ENCODE measurements at places on chromosomes 5 and 9. TPM values are rescaled to one million over a fixed set of nuclear protein-coding genes. Genes with fewer than 3 reads are reported as not detected.

KLF9 gene
- 104 TPM for total RNA-seq

SLC45A2 gene
- total RNA-seq, result not detected

DNA sequence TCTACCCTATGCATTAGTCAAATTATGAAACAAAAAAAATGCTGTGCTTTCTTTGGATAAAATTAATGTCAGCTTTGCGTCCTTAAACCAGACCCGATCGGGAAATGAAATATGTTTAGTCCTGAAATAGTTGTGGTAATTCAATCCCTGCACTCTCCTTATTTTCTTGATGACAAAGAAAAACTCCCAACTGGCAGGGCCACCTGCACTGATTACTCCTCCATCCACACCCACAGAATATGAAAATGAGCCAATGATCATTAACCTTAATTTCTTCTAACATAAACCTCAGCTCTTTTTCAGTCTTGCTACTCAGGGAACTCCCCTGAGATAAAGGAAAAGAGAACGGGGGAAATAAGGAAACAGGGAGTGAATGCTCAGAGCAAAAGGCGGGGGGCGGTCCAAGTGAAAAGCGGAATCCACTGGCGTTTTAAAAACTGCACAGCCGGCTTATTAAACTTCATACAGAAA, 245.3 kb downstream of the BNC2 start:
- no peak for DNase-seq

- DNase-seq, result no peak
Observed at GRCh38 chr5:93519740-93520139, 61.3 kb downstream of the NR2F1-AS1 start.

- DNase-seq, result no peak
Observed at GRCh38 chr5:151890299-151890698, 34.4 kb downstream of the GLRA1 start.

TRAF1 gene
- total RNA-seq, result 10.2 TPM

DNA sequence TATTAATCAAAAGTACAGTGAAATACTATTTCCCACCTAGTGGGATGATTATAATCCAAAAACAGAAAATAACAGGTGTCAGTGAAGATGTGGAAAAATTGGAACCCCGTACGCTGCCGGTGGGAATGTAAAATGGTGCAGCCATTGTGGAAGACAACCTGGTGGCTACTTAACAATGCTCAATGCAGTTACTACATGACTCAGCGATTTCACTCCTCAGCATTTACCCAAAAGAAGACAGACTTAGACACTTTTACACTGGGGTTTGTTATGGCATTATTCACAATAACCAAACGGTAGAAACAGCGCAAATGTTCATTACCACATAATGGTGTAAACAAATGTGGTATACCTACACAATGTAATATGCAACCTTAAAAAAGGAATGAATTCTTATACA, 23.9 kb downstream of the SECISBP2 start:
- DNase-seq, result no peak

DNA sequence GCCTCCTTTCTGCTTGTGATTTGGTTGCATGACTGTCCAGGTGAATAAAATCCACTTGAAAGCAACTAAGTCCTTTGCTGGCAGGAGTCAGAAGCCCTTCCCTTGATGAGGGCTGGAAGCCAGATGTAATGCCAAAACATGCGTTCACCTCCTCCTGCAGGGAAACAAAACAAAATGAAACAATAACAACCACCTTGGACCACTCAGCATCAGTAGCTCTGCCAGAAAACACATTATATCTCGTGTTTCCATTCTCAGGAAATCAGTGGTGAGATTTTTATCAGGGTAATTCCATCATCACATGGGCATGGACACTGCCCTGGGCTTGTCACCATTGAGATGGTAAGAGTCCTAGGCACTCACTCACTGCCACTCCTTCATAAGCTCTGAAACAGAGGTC, 350.3 kb upstream of the ACTBL2 start:
- no peak for DNase-seq

GRCh38 chr9:91066042-91066415, 264.4 kb downstream of the SYK start:
- no peak for DNase-seq

DNA sequence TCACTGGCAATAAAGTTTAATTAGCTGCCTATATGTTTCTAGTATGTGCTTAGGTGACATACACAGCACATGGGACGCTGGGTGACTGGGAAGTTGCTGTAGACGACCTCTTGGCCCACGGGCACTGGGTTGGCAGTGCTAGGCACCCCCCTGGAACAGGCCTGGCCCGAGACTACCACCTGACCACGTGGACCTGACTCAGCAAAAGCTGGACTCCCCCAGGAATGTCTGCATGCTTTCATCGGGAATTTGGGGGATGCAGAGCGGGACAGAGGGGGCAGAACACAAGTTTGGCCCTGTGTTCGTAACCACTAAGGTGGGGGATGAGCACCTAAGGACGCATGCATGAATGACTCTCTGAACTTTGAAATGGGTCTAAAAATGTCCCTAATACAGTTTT, 16.6 kb upstream of the INPP5E start:
- no peak for DNase-seq

GRCh38 chr9:121230256-121230655, 28.6 kb upstream of the RAB14 start:
- no peak for DNase-seq

GRCh38 chr5:142686968-142687367, 1.1 kb upstream of the FGF1 start:
- DNase-seq, result no peak

GRHPR gene
- total RNA-seq, result 70.6 TPM

MLANA gene
- not detected for total RNA-seq
